Activated naive CD4-positive, alpha-beta T cell treated with anti-CD3 and anti-CD28 coated beads for 36 hours (primary cell): ENCODE measurements at places on chromosomes 2 and 18. TPM values are rescaled to one million over a fixed set of nuclear protein-coding genes. Genes with fewer than 3 reads are reported as not detected.

Gene CHRNG
- total RNA-seq: not detected

Gene XDH
- not detected for total RNA-seq

Gene RAPGEF4
- 0.24 TPM for total RNA-seq

Gene FHOD3
- total RNA-seq: not detected

Gene SERPINB10
- not detected for total RNA-seq

Gene TEX261
- 18.7 TPM for total RNA-seq

Gene SLC23A3
- 0.95 TPM for total RNA-seq

- no peak overlapping the region for H3K4me3 ChIP-seq
- H3K27me3 ChIP-seq: no peaks in the 10 kb centered on the region
- no peaks in the 10 kb centered on the region for H3K4me1 ChIP-seq
- no peak for DNase-seq
Measured at GRCh38 chr2:171813126-171813525, 80.9 kb downstream of the SLC25A12 start.

DNA sequence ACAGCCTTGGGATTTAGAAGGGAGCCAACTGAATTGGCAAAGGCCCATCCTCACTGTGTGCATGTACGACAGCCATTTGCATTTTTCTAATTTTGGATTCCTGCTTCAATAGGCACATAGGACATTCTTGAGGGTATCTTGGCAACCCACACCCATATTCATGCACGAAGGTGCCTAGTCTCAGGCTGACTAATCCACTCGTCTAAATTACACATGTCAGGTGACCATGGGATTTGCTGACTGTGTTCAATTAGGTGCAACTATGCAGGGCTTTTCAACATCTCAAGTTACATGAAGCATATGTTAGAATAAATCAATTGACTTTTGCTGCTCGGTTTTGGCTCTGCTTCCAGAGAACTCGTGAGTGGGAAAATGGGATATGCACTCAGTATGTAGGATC, 249.7 kb downstream of the SP3 start:
- H3K27me3 ChIP-seq: peaks cover 20% of the 10 kb centered on the region
- no peak overlapping the region for H3K27ac ChIP-seq
- DNase-seq: no peak
- no peaks in the 10 kb centered on the region for H3K4me1 ChIP-seq
- H3K4me3 ChIP-seq: no peak overlapping the region

DNA sequence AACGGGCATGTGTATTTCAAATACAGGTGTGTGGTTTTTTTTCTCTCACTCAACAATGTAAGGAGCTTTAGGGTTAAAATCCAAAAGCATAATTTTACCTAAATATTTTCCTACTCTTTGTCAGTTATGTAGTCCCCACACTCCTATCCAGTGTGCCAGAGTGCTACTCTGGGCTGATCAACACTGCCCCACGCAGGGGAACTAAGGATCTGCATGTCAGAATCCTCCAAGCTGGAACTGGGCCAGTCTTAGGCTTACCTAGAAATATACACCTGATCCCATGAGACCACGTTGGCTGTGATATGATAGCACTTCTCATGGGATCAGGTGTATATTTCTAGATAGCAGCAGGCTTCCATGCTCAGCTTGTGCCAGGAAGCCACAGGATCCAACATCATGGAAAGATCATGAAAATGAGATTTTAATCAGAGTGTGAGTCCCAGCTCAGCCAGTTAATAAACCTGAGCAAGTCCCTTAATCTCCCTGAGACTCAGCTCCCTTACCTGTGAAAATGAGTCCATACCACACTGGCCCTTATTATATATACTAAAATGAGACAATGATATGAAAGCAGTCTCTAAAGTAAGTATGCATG, 29.7 kb downstream of the CCDC141 start:
- DNase-seq: peak; percentile 82
- no peak overlapping the region for H3K4me3 ChIP-seq
- H3K36me3 ChIP-seq: no peaks in the 10 kb centered on the region
- H3K27me3 ChIP-seq: no peaks in the 10 kb centered on the region

- peak overlapping the region; percentile 75 for H3K4me3 ChIP-seq
- DNase-seq: no peak
- H3K27me3 ChIP-seq: no peaks in the 10 kb centered on the region
- H3K36me3 ChIP-seq: peaks cover 14% of the 10 kb centered on the region
Measured at GRCh38 chr2:54595999-54596902, 127.2 kb upstream of the EML6 start.

DNA sequence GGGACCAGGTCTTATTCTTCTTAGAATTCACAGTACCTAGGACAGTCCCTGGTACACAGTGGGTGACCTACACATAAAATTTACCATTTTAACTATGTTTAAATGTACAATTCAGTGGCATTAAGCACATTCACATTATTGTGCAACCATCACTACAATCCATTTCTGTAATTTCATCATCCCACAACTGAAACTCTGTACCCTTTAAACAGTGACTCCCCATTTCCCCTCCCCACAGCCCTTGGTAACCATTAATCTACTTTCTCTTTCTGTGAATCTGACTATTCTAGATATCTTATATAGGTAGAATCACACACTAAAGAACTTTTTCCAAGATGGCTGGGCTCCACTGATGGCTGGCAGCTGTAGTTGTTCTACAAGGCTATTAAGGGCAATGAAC, 41.6 kb downstream of the GFPT1 start:
- H3K27me3 ChIP-seq: no peaks in the 10 kb centered on the region
- peaks cover 33% of the 10 kb centered on the region for H3K36me3 ChIP-seq
- DNase-seq: peak; percentile 25
- no peak overlapping the region for H3K4me3 ChIP-seq

- DNase-seq: no peak
- H3K27me3 ChIP-seq: no peaks in the 10 kb centered on the region
- no peak overlapping the region for H3K4me3 ChIP-seq
- H3K36me3 ChIP-seq: peaks cover 59% of the 10 kb centered on the region
Measured at GRCh38 chr18:54162431-54162830, 62.0 kb downstream of the MBD2 start.

GRCh38 chr2:241020629-241021190, 22.3 kb downstream of the SNED1 start:
- H3K4me3 ChIP-seq: no peak overlapping the region
- no peaks in the 10 kb centered on the region for H3K27me3 ChIP-seq
- no peaks in the 10 kb centered on the region for H3K4me1 ChIP-seq
- no peak for DNase-seq
- H3K27ac ChIP-seq: no peak overlapping the region

GRCh38 chr2:147211484-147211883, 633.3 kb upstream of the ACVR2A start:
- DNase-seq: no peak
- H3K27me3 ChIP-seq: no peaks in the 10 kb centered on the region
- H3K4me1 ChIP-seq: no peaks in the 10 kb centered on the region
- no peaks in the 10 kb centered on the region for H3K36me3 ChIP-seq

- peaks cover 6% of the 10 kb centered on the region for H3K27me3 ChIP-seq
- H3K4me1 ChIP-seq: peaks cover 6% of the 10 kb centered on the region
- H3K36me3 ChIP-seq: no peaks in the 10 kb centered on the region
- DNase-seq: no peak
- H3K4me3 ChIP-seq: no peak overlapping the region
- no peak overlapping the region for H3K27ac ChIP-seq
Measured at GRCh38 chr2:15122915-15123314, 438.2 kb downstream of the NBAS start.

- no peak overlapping the region for H3K4me3 ChIP-seq
- no peak for DNase-seq
- H3K27me3 ChIP-seq: peaks cover 20% of the 10 kb centered on the region
- H3K36me3 ChIP-seq: no peaks in the 10 kb centered on the region
- H3K4me1 ChIP-seq: no peaks in the 10 kb centered on the region
Measured at GRCh38 chr2:120516679-120517314, 170.9 kb downstream of the INHBB start.

- no peaks in the 10 kb centered on the region for H3K27me3 ChIP-seq
- H3K27ac ChIP-seq: no peak overlapping the region
- no peak for DNase-seq
- peaks cover 1% of the 10 kb centered on the region for H3K36me3 ChIP-seq
Measured at GRCh38 chr2:181038796-181039195, 58.4 kb downstream of the UBE2E3 start.

DNA sequence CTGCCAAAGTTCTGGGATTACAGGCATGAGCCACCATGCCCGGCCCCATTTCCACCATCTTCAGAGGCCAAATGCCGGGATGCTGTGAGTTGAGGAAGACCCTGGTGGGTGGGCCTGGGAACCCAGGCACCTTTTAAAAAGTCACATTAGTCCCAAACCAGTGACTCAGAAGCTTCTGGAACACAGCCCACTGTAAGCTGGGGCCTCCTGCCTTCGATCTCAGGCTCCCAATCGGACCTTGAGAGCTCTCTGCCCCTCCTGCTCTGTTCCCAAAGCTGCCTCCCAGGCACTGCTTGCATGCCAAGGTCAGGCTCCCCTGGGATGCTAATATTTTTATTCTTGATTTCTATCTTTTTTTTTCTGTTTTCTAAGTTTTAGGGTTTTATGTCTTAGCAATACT, 4.2 kb downstream of the ADCY3 start:
- no peak overlapping the region for H3K4me3 ChIP-seq
- no peak for DNase-seq
- H3K27ac ChIP-seq: no peak overlapping the region

- H3K4me3 ChIP-seq: no peak overlapping the region
- DNase-seq: no peak
- H3K36me3 ChIP-seq: no peaks in the 10 kb centered on the region
Measured at GRCh38 chr2:205969584-205969983, 116.4 kb downstream of the INO80D start.

- no peaks in the 10 kb centered on the region for H3K36me3 ChIP-seq
- no peak overlapping the region for H3K27ac ChIP-seq
- H3K4me3 ChIP-seq: no peak overlapping the region
- peaks cover 21% of the 10 kb centered on the region for H3K4me1 ChIP-seq
- H3K27me3 ChIP-seq: no peaks in the 10 kb centered on the region
- DNase-seq: no peak
Measured at GRCh38 chr2:234099266-234099665, 48.8 kb downstream of the SPP2 start.

DNA sequence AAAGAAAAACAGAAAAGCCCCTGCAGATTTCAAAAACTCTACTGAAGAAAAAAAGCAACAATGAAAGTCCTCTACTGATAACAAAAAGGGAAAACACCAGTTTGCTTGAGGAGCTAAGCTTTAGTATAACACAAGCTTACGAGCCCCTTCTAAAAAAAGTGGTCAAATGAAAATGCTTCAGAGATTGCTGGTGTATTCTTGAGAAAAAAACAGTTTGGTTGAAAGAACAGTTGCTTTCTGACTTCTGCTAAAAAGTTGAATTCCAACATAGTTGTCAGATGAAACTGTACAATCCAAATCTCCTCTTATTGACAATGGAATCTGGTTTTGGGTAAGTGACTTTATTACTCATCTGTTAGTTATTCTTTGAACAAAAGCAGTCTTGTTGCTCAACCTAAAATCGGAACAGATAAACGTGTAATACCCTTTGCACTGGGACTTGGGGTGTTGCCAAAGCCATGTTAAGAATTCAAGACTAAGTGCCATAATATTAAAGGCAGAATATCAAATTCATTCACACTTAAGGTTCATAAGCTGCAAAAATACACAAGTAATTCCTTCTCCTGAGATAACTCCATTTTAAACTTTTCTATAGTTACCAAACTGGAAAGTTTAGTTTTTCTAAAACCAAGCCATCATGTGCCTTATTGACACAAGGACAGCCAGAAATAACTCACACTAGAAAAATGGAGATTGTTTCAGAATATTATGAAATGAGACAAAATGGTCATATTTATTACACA, 45.3 kb upstream of the SPAG16 start:
- DNase-seq: no peak
- peaks cover 5% of the 10 kb centered on the region for H3K4me1 ChIP-seq
- H3K27me3 ChIP-seq: peaks cover 13% of the 10 kb centered on the region
- no peak overlapping the region for H3K27ac ChIP-seq
- H3K4me3 ChIP-seq: no peak overlapping the region
- no peaks in the 10 kb centered on the region for H3K36me3 ChIP-seq

DNA sequence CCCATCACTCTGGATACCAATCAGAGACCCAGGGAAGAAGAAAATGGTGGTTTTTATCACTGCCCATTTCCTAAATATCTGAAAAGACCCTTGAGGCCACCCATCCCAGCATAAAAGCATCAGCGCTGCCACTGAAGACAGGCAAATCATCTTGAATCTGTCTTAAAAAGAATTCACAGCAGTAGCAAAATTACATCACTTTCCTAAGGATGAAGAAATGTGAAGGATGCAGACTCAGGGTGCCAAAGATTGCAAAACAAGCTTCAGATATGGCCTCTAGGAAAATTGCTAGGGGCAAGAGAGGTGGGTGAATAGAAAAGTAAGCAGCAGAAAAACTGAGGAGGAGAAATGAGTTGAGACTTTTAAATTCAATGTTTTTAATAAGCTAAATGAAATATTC, 70.0 kb downstream of the SLC25A12 start:
- no peak for DNase-seq
- H3K27me3 ChIP-seq: no peaks in the 10 kb centered on the region
- no peaks in the 10 kb centered on the region for H3K4me1 ChIP-seq
- no peak overlapping the region for H3K27ac ChIP-seq

GRCh38 chr2:128371648-128372345, 53.1 kb upstream of the HS6ST1 start:
- DNase-seq: no peak
- H3K27me3 ChIP-seq: no peaks in the 10 kb centered on the region
- H3K4me1 ChIP-seq: no peaks in the 10 kb centered on the region
- no peaks in the 10 kb centered on the region for H3K36me3 ChIP-seq

GRCh38 chr2:145741636-145742035, 1221.7 kb upstream of the ZEB2 start:
- DNase-seq: no peak
- H3K27ac ChIP-seq: no peak overlapping the region
- no peaks in the 10 kb centered on the region for H3K27me3 ChIP-seq
- H3K4me1 ChIP-seq: peaks cover 8% of the 10 kb centered on the region

GRCh38 chr18:55510809-55511208, 77.2 kb downstream of the TCF4 start:
- H3K27me3 ChIP-seq: peaks cover 10% of the 10 kb centered on the region
- H3K4me1 ChIP-seq: peaks cover 2% of the 10 kb centered on the region
- no peak overlapping the region for H3K4me3 ChIP-seq
- no peaks in the 10 kb centered on the region for H3K36me3 ChIP-seq
- no peak for DNase-seq

- DNase-seq: no peak
- no peaks in the 10 kb centered on the region for H3K36me3 ChIP-seq
- peaks cover 4% of the 10 kb centered on the region for H3K4me1 ChIP-seq
- H3K4me3 ChIP-seq: no peak overlapping the region
Measured at GRCh38 chr2:12424219-12424618, 292.5 kb upstream of the TRIB2 start.

DNA sequence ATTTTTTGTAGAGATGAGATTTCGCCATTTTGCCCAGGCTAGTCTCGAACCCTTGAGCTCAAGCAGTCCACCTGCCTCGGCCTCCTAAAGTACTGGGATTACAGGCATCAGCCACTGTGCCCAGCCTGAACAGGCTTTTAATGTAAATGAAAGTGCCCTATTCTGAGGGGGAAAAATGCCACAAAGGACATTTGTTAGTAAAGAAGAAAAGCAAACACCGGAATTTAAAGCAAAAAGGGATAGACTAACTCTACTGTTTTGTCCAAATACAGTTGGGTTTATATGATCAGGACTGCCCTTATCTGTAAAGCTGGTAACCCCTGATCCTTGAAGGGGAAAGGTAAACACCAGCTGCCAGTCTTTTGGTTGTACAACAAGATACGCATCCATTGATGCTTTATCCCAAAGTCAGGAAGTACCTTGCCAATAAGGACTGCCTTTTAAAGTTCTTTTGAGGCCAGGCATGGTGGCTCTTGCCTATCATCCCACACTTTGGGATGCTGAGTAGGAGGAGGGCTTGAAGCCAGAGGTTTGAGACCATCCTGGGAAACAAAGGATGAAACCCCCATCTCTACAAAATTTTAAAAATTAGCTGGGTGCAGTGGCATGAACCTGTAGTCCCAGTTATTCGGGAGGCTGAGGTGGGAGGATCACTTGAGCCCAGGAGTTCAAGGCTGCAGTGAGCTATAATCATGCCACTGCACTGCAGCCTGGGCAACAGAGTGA, 13.1 kb downstream of the CLEC4F start:
- H3K4me1 ChIP-seq: no peaks in the 10 kb centered on the region
- DNase-seq: no peak
- H3K27ac ChIP-seq: no peak overlapping the region
- H3K36me3 ChIP-seq: no peaks in the 10 kb centered on the region
- no peaks in the 10 kb centered on the region for H3K27me3 ChIP-seq
